ENCODE measurements at places on chromosomes 3 and 15.

- DNase-seq: no peak
Measured at GRCh38 chr3:112676659-112677234, 35.8 kb upstream of the CCDC80 start.

DNA sequence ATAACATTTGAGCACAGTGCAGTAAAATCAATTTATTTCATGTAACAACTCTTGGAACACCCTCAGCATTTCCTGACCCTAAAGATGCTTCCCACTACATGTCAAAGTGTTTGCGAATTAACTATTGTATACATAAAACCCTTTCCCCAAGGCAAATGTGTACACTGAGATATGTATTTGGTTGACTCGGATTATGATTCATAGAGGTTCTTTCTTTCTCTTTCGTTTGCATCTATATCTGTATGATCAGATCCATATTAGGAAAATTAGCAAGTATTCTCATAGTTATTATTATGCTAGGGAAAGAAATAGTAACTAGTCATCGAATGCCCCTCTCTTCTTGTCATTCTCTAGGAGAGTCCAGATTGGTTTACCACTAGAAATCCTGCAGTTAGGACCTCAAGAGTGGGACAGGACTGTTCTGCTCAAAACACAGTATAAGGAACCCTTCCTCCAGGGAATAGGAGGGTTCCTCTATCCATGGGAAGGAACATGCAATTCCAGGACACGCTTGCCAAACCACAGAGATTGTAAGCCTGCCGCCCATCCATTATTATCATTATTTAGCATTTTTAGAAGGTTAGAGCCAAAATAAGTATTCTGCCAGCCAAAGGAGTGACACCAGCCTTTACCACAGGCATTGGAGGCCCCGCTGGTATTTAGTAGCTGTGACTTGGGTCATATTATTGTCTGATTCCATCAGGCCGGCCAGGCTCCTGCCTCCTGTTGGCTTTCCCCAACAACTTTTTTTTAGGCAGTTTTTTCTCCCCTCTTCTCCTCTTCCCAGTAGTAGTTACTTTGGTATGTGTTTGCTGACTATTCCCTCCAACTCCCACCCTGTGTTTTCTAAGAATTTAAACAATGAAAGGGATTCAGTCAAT is 100.7 kb downstream of the GALK2 start:
- no peak for DNase-seq

GRCh38 chr15:83318036-83318435 is 33.6 kb upstream of the BNC1 start:
- DNase-seq: no peak

- DNase-seq: no peak
Measured at GRCh38 chr3:185930393-185931107, 7.3 kb downstream of the TRA2B start.

DNA sequence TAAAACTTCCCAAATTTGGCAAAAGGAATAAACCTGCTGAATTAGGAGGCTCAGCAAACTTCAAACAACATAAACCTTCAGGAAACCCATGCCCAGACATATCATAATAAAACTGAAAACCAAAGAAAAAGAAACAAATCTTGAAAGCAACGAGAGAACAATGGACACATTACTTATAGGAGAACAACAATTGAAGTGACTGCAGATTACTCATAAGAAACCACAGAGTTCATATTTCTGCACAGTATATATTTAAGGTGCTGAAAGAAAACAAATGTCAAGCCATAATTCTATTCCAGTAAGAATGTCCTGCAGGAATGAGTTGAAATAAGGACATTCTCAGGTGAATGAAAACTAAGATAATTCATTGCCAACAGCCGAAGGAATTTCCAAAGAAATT is 80.8 kb upstream of the PROK2 start:
- DNase-seq: no peak

DNA sequence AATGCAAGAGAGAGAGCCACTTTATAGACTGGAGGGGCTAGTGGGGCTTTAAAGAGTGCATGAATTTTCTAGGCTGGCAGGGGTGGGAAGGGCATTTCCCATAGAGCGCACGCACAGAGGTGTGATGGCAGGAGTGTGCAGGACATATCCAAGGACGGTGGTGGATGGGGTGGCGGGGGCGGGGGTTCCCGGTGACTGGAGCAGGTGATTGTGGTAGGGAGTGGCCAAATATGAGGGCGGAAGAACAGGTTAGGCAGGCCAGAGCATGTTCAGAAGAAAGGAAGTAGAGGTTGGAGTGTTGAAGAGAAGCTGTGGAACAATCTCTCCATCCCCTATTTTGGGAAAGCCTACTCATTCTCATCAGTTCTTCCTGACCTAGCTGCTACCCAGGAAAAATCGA is 18.1 kb downstream of the FAM81A start:
- no peak for DNase-seq

- no peak for DNase-seq
Measured at GRCh38 chr3:129003578-129004112, 2.5 kb downstream of the EFCC1 start.

GRCh38 chr3:107574650-107575049 is 51.9 kb downstream of the BBX start:
- DNase-seq: no peak

DNA sequence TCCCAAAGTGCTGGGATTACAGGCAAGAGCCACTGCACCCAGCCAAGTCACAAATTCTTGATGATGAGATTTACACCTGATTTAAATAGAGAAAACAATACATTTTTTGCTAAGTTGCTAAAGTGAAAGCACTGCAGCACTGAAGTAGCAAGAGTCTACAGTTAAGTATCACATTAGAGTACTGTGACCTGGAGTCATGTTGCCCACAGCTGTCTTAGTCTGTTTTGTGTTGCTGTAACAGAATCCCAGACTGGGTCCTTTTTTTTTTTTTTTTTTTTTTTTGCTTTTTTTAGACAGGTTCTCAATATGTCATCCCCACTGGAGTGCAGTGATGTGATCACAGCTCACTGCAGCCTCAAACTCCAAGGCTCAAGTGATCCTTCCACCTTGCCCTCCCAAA is 23.2 kb upstream of the GNB4 start:
- DNase-seq: no peak

GRCh38 chr15:26644948-26645347 is 127.9 kb downstream of the GABRB3 start:
- no peak for DNase-seq

- DNase-seq: no peak
Measured at GRCh38 chr3:27723001-27723445, 900 bp upstream of the EOMES start.

DNA sequence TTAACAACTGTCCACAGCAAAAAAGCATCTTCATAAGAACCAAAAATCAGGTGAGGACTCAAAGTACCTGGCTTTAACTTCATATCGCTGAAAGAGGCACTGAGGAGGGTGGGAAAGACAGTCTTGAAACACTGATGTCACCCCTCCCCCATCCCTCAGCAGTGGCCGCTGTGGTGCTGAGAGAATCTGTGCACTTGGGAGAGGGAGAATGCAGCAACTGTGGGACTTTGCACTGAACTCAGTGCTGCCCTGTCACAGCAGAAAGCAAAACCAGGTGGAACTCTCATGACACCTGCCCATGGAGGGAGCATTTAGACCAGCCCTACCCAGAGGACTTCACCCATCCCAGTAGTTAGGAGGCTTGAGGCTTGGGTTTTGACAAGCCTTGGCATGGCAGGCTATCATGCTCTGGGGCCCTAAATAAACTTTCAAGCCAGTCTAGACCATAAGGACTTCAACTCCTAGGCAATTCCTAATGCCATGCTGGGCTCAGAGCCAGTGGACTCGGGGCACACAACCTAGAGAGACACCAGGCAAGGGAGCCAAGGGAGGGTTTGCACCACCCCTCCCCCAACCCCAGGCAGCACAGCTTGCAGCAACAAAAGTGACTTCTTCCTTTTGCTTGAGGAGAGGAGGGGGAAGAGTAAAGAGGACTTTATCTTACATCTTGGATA is 6.1 kb upstream of the ZSCAN2 start:
- no peak for DNase-seq

GRCh38 chr3:180580934-180581333 is 21.0 kb upstream of the TTC14 start:
- DNase-seq: no peak

GRCh38 chr3:53162672-53163443 is 1.8 kb downstream of the PRKCD start:
- no peak for DNase-seq

DNA sequence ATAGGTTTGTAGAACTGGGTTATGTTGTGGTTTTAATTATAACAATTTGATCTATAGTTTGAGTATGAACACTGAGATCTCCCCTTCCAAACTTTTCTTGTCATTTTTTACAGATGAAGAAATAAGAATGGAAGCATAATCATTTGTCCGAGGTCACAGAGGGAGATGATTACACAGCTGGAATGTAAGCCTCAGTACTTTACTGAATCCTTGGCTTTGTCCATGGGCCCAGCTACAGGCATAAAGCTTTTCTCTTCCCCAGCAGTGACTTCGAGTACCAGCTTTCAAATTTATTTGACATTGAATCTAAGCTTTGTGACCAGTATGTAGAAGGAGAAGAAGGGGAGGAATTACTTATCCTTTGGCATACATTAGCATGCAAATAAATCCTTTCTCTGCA is 80.9 kb upstream of the DCBLD2 start:
- no peak for DNase-seq

GRCh38 chr15:80396096-80396495 is 8.1 kb upstream of the ARNT2 start:
- DNase-seq: no peak

- no peak for DNase-seq
Measured at GRCh38 chr3:156793851-156794250, 32.3 kb upstream of the LEKR1 start.

DNA sequence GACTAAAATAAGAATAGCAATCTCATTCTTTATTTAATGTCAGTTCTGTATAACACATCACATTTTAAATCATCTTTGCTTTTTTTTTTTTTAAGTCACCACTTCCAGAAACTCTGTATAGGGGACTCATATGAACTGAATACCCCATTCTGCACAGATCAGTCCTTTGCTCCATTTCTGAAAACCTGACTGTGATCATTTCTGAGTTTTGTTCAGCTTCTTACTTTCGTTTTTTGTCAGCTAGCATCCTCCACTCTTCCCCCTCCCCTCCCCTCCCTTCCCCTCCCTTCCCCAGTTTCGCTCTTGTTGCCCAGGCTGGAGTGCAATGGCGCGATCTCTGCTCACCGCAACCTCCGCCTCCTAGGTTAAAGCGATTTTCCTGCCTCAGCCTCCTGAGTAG is 49.8 kb upstream of the SGO1 start:
- no peak for DNase-seq

- no peak for DNase-seq
Measured at GRCh38 chr15:85639752-85640381, 154.9 kb downstream of the KLHL25 start.

DNA sequence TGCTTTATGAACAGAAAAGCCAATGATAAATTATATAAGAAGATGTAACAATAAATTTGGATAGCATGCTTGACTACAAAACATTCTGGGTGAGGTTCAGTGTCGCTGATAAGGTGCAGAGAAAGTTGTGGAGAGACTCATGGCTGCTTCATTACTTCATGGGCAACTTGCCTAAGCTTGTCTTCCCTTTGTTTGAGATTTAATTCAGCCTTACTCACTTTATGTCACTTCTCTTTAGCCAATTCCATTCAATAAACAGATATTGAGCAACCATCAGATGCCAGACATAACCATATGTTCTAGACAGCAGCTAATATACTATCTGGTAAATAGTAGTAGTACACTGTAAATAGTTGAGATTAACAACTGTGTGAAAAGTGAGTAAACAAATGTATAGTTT is 401.5 kb upstream of the FRG2C start:
- DNase-seq: no peak

DNA sequence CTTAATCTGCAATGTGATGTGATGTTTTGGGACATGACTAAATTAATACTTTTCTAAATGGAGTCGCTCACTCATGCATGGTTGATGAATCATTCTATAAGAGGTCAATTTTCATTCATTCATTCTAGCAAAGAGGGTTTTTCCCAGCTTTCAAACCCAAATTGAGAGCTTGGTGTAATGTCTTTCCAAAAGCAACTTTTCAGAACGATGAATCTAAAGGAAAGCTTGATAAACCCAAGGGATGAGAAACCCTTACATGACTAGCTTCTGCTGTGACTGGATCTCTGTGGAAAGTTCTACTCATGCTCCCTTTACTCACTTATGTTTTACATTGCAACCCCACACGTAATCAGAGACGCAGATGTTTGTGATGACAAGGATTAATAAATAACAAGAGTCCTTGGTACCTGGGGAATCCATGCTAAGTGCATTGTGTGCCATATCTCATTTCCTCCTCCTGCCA is 47.7 kb downstream of the PDZRN3 start:
- DNase-seq: no peak

DNA sequence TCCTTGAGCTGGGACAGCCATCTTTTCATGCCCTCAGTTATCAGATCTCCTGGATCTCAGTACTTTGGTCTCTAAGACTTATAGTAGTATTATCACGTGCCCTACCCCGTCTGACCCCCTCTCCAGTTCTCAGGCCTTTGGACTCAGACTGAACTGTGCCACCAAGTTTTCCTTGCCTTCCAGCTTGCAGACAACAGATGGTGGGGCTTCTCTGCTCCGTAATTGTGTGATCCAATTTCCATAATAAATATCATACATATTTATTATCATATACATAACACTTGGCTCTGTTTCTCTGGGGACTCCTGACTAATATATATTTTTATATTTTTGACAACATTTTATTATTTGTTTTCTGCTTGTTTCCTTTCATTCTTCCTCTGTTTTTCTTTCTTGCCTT is 458.8 kb upstream of the SEMA6D start:
- no peak for DNase-seq

DNA sequence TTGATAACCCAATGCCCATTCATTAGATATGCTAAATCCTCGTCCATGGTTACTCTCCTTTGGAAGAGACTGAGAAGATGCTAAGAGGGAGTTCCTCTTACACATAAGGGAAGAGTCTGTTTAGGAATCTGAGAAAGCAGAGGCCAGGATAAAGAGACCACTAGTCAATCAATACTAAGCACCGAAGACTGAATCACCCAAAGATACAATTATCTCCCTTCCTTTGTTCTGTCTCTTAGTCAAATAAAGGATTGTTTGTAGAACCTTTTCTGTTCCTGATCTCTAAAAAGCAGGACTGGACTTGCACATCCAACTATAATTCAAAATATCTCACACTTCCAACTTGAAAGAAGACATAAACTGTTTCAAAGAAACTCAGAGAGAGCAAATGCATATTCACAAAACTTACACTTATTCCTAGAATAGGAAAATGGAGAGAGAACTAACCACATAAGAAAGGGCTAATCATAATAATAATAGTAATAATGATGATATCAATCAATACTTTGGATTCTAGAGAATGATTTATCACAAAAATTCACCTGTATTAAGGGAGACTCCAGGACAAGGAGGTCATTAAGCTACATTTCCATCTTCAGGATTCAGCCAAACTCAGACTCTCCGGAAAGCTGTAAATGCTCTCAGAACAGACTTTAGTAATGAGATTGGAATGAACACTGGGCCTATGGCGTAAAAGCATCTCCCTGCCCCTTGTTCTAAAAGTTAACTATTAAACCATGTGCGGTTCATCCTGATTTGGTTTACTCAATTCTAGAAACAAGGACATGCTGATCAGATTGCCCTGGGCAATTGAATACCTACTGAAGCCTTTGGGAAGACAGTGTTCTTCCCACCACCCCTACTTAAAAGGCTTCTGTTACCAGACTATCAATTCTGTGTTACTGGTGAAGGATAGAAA is 401.5 kb downstream of the ZBTB20 start:
- no peak for DNase-seq
